A375 (cell line): ENCODE measurements at places on chromosomes 6 and 20. TPM values are rescaled to one million over a fixed set of nuclear protein-coding genes. Genes with fewer than 3 reads are reported as not detected.

Gene BEND6
- total RNA-seq, result 1.7 and 4.0 TPM in 2 replicates

Gene PTCRA
- total RNA-seq, result not detected in 2 replicates

Gene ZBTB12
- 5.6 and 6.4 TPM in 2 replicates for total RNA-seq

Gene SLC12A5
- total RNA-seq, result not detected in 2 replicates

Gene SUMO4
- total RNA-seq, result 0.34 and 1.5 TPM in 2 replicates

Gene GPRC6A
- not detected in 2 replicates for total RNA-seq

Gene PGC
- not detected in 2 replicates for total RNA-seq

Gene EPPIN
- total RNA-seq, result not detected in 2 replicates

Gene CST9L
- not detected in 2 replicates for total RNA-seq

Gene CDH22
- total RNA-seq, result not detected in 2 replicates

Gene LTA
- not detected in 2 replicates for total RNA-seq

Gene MYB
- total RNA-seq, result 0.60 and 0.93 TPM in 2 replicates

Gene AGER
- total RNA-seq, result 0.64 and 2.6 TPM in 2 replicates

Gene FOXS1
- not detected in 2 replicates for total RNA-seq

Gene LY6G6D
- not detected in 2 replicates for total RNA-seq

Gene HLA-DQB1
- total RNA-seq, result 3.1 and 8.3 TPM in 2 replicates

Gene TRIM31
- total RNA-seq, result not detected in 2 replicates

Gene ANGPT4
- total RNA-seq, result 0.05 TPM in 1 of 2 replicates, not detected in the other

Gene ULBP2
- 5.6 and 6.5 TPM in 2 replicates for total RNA-seq

Gene FKBP5
- 7.0 and 8.8 TPM in 2 replicates for total RNA-seq

Gene GGTLC1
- not detected in 2 replicates for total RNA-seq

Gene CCN5
- not detected in 2 replicates for total RNA-seq

Gene ASIP
- total RNA-seq, result not detected in 2 replicates

Gene NOTCH4
- 4.6 and 4.7 TPM in 2 replicates for total RNA-seq

Gene EMILIN3
- 0.11 and 0.24 TPM in 2 replicates for total RNA-seq

Gene TGM2
- 168 and 183 TPM in 2 replicates for total RNA-seq
